Esophagus mucosa (tissue), 1 donor: ENCODE measurements at places on chromosomes 6 and 20. TPM values are rescaled to one million over a fixed set of nuclear protein-coding genes. Genes with fewer than 3 reads are reported as not detected.

- ATAC-seq, result no peak
These were observed 92.0 kb downstream of the JAG1 start for GRCh38 chr20:10581823-10582222.

- no peak for ATAC-seq
These were observed 29.7 kb upstream of the CD93 start for GRCh38 chr20:23115822-23116221.

DNA sequence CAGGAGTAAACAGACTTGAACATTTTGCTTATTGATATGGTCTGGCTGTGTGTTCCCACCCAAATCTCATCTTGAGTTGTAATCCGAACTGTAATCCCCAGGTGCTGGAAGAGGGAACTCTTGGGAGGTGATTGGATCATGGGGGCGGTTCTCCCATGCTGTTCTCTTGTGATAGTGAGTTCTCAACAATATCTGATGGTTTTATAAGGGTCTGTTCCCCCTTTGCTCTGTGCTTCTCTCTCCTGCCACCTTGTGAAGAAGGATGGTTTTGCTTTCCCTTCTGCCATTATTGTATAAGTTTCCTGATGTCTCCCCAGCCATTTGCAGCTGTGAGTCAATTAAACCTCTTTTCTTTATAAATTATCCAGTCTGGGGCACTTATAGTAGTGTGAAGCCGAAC is 40.0 kb downstream of the MYLIP start:
- ATAC-seq, result no peak

DNA sequence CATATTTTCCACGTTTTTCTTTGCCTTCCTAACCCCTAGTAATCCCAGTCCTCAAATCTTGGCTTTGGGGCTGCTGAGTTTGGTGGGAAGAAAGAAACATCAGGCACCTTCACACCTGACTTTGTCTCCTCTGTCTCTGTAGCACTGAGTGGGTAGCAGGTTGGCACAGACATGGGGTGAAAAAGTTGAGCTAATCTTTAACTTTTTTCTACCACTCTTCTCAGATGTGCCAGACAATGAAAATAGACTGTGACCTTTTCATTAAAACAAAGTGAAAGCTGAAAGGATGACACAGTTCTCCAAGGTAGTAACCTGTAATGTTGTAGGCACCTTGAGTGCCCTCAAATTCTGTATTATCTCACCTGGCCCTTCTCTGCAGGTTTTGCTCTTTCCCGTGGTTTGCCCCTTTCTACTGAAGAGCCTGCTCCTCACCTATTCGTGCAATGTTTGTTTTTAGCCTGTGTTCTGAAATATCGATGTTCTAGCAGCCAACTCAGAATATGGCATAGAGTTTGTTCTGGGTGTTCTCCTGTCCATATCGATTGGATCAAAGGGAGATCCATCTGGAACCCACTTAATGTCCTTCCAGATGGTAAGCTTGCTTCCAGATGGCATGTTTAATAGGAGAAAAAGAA is 57.8 kb upstream of the ATXN1 start:
- no peak for ATAC-seq

GRCh38 chr20:8306937-8307336 is 174.9 kb downstream of the PLCB1 start:
- ATAC-seq, result no peak

DNA sequence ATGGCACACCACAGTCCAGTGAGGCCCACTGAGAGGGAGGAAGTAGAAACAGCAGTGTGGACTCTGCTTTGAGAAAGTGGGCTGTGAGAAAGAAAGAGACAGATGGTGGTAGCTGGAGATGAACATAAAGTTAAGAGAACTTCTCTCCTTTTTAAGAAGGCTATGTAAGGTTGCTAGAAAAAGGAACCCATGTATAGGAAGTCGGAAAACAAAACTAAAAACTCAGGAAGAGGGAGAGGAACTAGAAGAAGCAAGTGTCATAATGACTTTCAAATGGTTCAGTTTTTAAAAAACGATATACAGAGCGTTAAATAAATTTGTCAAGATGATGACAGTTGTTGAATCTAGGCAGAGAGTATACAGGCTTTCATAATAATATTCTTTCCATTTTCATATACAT is 25.4 kb upstream of the GMNN start:
- no peak for ATAC-seq

GRCh38 chr6:154080461-154081189 is 41.6 kb downstream of the OPRM1 start:
- ATAC-seq, result no peak

DNA sequence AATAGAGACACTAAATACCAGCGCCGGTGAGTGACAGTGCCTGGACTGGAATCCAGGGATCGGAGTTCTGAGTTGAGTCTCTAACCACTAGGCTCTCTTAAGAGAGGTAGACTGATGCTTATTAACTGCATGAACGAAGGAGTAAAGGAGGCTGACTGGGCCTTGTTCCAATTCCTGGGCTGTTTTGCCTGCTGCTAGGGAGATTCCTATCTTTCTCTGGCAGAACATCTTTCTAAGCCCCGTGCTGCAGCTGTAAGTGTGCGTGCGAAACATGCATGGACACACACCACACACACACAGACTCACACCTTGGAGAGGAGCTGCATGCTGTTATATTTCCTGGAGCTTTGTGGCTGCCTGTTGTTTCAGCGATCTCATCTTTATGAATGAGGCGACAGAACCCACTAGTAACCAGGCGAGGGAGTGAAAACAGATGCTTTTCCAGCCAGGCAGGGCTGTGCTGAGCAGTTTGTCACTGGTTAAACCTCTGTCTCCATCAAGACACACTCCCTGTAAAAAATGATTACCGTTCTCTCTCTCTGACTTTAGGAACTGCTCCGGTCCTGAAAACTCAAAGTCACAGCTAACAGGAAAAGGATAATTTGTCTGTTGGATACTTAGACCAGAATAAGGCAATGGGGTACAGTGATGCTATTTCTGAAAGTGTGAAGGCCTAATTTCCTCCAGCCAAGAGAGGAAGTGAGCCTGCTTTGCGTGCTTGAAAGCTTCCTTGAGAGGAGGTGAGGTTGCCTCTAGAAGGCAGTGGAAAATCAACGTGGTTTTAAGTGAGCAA is 157.4 kb upstream of the ZNF217 start:
- ATAC-seq, result no peak

- ATAC-seq, result peak; percentile 76
These were observed 28.5 kb upstream of the TMEM244 start for GRCh38 chr6:129889580-129889979.

- no peak for ATAC-seq
These were observed 4.3 kb downstream of the UST start for GRCh38 chr6:148750838-148751792.

DNA sequence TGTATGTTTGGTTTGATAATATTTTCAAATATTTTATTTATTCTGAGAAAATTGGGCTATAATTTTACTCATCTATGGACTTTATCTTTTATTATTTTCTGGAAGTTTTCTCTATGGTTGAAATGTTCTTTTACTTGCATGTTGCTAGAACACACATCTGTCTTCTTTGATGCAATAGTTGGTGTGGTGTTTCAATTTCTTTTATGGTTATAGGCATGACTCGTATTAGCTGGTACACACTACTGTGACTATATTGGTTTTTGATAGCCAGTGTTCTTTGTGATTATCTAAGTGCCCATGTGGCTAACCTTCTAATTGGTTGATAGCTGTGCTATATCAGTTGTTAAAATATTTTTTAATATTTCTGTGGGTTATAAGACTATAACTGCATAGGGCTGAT is 1343.3 kb upstream of the GJE1 start:
- ATAC-seq, result no peak

DNA sequence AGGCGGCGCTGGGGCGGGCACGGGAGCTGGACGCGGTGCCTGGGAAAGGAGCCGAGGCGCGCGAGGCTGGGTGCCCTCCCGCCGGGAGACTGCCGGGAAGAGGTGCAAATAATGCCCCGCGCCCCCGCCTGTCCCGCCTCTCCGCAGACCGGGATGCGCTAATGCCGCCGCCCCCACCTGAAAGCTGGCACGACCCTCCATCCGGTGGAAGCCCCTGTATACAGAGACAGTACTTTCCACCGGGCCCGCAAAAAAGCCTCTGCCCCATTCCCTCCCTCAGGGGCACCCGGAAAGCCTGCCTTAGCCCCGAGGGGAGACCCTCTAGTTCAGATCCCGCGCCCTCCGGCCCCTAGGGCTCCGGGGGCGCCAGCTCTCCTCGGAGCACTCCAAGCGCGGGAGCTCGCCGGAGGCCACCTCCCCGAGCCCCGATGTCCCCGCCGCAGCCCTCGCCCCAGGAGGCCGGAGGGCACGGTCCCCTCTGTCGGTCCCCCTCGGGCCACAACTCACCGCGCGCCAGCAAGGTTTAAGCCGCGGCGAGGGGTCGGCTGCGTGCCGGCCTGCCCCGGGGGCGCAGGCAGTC is 1.2 kb downstream of the GRM4 start:
- no peak for ATAC-seq

GRCh38 chr6:41040101-41040939 is 1.3 kb upstream of the UNC5CL start:
- peak; percentile 57 for ATAC-seq

- no peak for ATAC-seq
These were observed 107.5 kb upstream of the PDE10A start for GRCh38 chr6:165770397-165771082.

DNA sequence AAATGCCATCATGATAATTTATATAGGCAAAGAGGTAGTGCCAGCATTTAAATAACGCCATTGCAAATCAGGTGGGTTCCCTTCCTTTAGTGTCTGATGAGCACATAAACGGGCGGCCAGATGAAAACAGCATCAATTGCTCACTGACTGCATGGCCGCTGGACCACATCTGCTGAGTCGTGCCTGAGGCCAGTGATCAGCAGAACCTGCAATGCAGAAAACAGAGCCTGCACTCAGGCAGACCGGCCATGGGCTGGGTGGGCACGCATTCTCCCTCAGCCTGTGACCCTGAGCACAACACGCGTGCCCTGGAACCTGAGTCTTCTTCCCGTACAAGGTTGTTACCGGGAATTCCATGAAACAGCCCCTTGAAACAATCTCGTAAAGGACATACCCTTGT is 144.0 kb upstream of the THBS2 start:
- no peak for ATAC-seq

DNA sequence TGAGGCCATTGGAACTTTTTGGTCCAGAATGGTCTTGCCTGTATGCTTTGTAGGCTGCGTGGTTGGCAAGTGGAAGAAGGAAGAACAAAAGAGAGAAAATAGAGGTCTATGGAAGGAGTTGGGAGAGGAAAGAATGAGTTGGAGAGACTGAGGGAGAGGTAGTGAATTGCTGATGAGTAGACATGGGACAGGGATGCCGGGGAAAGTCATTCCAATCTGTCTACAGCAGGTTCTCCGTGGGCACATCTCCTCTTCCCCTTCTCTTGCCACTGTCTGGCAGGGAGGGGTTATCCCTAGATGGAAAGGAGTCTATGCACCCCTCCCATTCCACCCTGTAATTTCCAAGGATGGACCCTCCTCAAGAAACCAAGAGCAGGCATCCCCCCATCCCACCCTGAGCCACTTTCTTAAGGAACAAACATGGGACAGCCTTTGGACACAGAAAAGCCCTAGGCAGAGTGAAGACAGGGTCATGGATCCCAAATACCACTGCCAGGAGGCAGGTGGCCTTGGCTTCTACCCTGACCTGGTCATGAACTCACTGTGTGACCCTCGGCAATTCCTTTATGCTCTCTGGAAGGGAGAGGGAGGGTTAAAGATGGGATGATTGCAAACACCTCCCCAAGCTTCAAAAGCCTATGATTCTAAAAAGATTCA is 196.9 kb downstream of the LRFN2 start:
- no peak for ATAC-seq

DNA sequence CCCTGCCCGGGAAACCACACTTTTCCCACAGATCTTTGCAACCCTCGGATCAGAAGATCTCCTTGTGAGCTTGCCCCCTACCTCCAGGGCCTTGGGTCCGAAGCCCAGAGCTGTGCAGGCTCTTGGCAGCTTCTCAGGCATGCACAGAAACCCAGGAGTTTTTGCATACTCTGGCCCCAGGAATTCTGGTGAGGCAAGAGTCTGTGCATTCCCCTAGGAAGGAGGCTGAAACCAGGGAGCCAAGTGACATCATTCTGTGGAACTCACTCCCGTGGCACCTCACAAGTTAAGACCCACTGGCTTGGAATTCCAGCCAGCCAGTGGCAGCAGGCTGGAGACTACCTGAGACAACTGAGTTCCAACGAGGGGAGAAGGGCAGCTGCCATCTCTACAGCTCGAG is 100.1 kb downstream of the TNFRSF21 start:
- ATAC-seq, result no peak

GRCh38 chr20:45917790-45918141 is 5.8 kb upstream of the PLTP start:
- ATAC-seq, result no peak

- no peak for ATAC-seq
These were observed 11.8 kb downstream of the MAS1 start for GRCh38 chr6:159902620-159903019.

- ATAC-seq, result no peak
These were observed 35.3 kb upstream of the PTGIS start for GRCh38 chr20:49603209-49603627.

DNA sequence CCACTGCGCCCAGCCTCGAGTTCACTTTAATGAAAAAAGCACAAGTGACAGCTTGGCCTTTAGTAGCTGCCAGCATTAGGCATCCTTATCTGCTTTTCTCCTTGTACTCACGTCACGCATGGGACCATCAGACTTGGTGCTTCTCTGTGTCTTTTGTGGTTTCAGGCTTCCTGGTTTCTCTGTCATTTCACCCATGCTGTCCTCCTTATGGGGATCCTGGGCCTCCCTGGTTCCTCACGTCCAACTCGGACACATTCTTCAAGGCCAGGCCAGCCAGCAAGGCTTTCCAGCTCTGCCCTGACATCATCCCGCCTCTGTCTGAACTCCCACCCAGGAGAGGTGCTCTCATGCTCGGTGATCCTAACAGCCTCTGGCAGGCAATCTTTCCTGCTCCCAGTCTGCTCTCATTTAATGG is 83.2 kb downstream of the TIAM2 start:
- no peak for ATAC-seq

- no peak for ATAC-seq
These were observed 15.4 kb downstream of the FYN start for GRCh38 chr6:111857674-111858337.

- ATAC-seq, result no peak
These were observed 55.7 kb downstream of the FYN start for GRCh38 chr6:111817451-111818120.

The SLC22A2 gene
- total RNA-seq, result not detected

The NHSL1 gene
- total RNA-seq, result 34.8 TPM

The JPH2 gene
- total RNA-seq, result 1.0 TPM

The GSTA4 gene
- 64.0 TPM for total RNA-seq

The TUBB2B gene
- total RNA-seq, result 3.0 TPM

The ZKSCAN3 gene
- 2.4 TPM for total RNA-seq

The SLC52A3 gene
- 6.7 TPM for total RNA-seq

The FARS2 gene
- 15.4 TPM for total RNA-seq

The DEFB132 gene
- not detected for total RNA-seq

The SMLR1 gene
- total RNA-seq, result not detected

The LY6G5B gene
- 2.6 TPM for total RNA-seq

The ZBP1 gene
- 0.44 TPM for total RNA-seq

The BEND3 gene
- 3.0 TPM for total RNA-seq

The TFAP2D gene
- not detected for total RNA-seq
